ENCODE measurements at places on chromosomes 2 and 18. TPM values are rescaled to one million over a fixed set of nuclear protein-coding genes. Genes with fewer than 3 reads are reported as not detected.

The POLR1B gene
- 9.7 TPM for total RNA-seq

The KCNF1 gene
- 0.36 TPM for total RNA-seq

The SCN9A gene
- 2.1 TPM for total RNA-seq

The IKZF2 gene
- 1.8 TPM for total RNA-seq

The PLEK gene
- total RNA-seq, result not detected

The AFF3 gene
- total RNA-seq, result 0.35 TPM

The TWIST2 gene
- total RNA-seq, result 1.8 TPM

The OSBPL6 gene
- total RNA-seq, result 3.1 TPM

The PTPRN gene
- 0.75 TPM for total RNA-seq

The FTCDNL1 gene
- total RNA-seq, result 0.06 TPM

The IL1RN gene
- total RNA-seq, result 0.29 TPM

The DLGAP1 gene
- not detected for total RNA-seq

The STARD6 gene
- total RNA-seq, result 1.9 TPM

The ZAP70 gene
- not detected for total RNA-seq

The FAM228A gene
- not detected for total RNA-seq

The KCNE4 gene
- total RNA-seq, result not detected
